Neural crest cell (in vitro differentiated cells): ENCODE measurements at places on chromosomes 1 and 21.

GRCh38 chr1:244347942-244348341, 103.8 kb downstream of the ADSS2 start:
- DNase-seq, result no peak

DNA sequence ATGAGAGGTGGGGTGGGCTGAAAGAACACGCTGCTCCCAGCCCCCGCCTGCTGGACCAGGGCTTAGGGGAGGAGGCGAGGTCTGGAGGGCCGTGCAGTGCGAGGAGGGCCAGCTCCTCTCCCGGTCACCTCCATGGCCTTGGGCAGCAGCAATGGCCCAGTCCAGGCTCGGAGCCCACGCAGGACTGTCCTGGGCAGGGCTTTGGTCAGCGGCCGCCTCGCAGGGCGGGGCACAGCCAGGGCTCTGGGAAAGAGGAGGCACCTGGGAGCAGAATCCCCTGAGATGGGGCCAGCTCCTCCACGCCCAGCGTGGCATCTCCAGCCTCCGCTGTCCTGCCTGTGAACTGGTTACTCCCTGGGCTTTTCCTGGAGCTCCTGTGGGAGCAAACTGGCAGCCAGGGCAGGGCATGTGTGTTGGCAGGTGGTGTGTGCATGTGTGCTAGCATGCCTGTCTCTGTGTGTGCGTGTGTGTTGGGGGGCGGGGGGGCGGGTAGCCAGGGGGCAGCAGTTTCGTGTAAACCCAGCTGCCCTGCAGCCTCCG, 27.4 kb downstream of the ARHGEF16 start:
- no peak for DNase-seq

DNA sequence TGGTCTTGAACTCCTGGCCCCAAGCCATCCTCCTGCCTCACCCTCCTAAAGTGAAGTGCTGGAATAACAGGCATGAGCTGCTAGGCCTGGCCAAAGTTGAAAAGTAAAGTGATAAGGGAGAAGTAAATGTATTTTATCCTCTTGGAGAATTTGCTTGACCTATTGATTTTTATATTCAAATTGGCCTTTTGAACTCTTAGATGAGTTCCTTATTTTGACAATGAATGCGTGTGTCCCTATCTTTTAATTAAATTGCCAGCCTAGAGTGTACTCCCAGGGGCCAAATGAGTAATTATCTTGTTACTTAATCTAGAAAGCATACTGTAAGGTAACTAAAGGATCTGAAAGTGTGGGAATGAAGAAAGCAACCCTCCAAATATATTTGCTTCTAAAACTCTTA, 11.4 kb downstream of the RNF11 start:
- DNase-seq, result no peak

DNA sequence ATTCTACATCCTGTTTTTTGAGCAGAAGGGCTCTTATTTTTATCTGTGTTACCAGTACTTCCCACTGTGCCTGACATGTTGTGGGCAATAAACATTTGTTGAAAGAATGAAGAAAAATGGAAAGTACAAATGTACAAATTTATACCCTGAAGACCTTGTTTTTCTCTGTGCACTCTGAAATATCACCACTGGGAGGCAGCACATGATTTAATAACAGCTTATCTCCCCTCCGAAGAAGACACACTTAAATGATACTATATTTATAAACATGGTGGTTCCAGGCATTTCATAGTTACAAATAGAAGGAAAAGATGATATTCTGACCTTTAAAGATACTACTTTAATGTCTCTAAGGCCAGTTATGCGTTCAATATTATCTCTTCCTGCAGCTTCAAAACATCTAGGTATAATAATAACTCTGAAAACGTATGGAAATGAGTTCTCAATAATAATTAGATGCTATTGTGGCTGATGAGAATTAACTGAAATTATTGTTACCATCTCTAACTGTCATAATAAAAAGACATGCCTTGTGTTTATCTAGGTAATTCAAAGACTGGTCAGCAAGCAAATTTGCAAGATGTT, 12.8 kb downstream of the DYNLT5 start:
- DNase-seq, result peak; percentile 53

DNA sequence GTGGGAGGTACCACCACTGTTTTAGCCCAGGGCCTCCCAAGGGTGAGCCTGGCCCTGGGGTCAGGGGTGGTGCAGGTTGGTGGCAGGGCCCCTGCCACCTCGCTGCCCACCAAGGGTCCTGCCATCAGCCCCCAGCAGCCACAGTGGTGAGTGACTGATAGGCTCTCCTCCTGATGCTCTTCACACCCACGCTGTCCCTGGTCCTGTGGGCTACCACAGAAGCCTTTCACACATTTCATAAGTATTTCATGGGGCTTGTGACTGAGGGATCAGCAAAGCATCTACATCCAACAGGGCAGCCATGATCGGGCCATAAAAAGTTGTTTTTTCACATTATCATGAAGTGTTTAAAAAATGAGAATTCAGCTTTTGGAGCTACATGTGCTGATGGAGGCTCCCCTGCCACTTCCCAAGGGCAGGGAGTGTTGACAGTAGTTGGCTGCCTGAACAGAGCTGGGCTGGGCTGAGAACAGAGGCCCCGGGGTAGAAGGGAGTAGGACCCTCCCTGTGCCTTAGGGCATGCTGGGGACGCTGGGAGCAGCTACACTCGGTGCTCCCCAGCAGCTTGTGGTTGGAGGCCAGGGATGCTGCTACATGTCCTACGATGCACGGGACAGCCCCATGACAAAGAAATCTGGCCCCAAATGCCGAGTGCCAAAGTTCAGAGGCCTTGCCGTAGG, 73.1 kb upstream of the TMEM51 start:
- DNase-seq, result no peak

DNA sequence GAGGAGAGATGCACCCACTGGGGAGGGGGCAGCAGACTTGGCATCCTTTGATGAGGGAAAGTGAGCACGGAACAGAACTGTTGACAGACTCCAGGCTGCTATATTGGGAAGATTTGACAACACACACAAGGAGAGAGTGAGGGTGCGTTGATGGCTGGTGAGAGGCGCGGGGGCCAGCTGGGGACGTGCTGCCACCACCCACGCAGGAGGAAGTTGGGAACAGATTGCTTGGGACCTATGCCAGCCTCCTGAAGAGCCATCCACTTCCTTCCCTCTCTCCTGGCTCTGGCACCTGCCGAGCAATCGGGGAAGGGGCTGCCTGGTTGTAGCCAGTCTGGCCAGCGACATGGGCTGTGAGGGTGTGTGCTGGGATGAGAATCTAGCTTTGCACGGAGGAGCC, 223.7 kb upstream of the CSF3R start:
- DNase-seq, result no peak

GRCh38 chr1:54488065-54488750, 59.8 kb upstream of the ACOT11 start:
- peak; percentile 92 for DNase-seq

DNA sequence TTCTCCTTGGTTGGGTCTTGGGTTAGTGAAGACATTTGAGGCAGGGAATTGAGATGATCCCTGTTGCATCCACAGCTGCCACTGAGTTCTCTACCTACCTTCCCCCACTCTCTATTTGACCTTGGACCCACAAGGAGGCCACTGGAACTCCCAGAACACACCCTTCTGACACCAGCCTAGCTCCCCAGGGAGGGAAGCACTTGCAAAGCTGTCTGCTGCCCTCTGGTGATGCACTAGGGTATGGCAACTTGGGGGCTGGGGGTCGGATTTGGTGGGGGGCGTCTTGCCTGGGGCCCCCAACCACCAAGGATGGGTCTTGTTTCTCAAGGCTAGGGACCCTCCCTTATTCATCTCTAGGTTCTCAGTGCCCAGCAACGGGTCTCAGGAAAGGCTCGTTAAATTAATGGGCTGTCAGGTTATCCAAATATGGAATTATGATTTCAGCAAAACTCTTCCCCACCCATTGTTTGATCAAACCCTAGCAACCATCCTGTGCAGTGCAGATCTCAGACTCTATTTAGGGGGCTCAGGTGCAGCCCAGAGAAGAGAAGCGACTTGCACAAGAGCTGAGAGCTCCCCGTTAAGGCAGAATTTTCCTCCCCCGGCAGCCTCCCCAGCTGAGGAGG, 177.8 kb upstream of the KLHDC7A start:
- peak; percentile 11 for DNase-seq

DNA sequence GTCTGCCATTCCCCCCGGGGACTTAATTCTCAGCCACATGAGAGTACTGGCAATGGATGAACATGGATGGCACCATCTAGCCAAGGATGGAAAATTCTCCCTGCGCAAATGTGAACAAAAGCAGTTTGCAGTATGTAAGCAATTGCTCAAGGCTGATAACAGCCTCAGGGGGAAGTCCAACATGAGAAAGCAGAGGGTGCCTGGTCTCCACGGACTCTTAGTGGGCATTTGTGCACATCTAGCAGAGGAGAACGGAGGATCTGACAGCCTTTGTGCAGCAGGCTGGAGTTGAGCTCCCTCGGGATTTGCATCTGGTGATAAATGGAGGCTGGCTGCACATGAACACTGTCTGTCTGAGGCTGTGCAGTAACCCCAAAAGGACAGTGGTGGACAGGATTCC, 13.9 kb upstream of the OLIG1 start:
- no peak for DNase-seq

DNA sequence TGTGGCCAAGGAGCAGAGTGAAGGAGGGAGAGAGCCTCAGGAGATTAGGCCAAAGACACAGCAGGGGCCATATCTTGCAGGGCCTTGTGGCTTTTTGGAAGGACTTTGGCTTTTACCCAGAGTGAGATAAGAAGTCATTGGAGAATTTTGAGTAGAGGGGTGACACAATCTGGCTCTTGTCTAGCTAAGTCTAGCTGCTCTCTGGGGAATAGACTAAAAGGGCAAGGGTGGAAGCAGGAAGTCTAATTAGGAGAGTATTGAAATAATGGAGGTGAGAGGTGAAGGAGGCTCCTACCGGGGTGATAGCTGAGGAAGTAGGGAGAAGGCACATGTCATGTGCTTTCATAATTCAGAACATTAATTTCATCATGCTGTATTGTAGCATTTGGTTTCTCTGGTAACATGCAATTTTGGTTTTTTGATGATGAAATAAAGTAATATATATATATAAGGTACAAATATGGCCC, 34.3 kb upstream of the KCNA3 start:
- no peak for DNase-seq

- DNase-seq, result no peak
Measured at GRCh38 chr1:193143285-193143684, 21.5 kb downstream of the CDC73 start.

DNA sequence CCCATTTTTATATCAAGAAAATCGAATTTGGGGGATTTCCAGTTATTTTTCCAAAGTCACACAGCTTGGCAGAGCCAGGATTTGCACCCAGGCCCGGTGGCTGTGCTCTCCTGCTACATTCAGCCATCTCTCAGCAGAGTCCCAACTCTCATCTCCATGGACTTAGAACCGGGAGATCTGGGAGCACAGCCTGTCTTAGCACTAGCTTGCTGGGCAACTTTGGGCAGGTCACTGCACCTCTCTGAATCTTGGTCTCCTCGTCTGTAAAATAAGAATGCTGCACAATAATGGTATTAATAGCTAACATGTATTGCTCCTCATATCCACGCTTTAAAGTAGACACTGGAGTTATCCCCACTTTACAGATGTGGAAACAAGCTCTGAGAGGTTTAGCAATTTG, 47.8 kb upstream of the PAX7 start:
- DNase-seq, result no peak

GRCh38 chr1:160907976-160908375, 23.0 kb upstream of the ITLN1 start:
- DNase-seq, result no peak

DNA sequence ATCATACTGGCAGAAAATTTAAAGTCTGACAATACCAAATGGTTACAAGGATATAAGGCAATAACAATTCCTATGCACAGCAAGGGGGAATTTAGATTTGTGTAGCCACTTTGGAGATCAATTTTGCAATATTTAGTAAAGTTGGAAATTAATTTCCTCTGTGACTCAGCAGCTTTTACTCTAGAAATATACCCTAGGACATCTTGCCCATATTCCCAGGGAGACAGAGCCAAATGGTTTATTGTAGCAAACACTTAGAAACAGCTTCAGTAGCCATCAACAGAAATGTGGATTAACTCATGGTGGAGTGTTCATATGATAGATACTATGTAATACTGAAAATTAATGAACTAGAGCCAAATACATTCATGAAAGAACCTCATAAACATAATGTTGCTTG, 104.6 kb downstream of the BACH1 start:
- no peak for DNase-seq

DNA sequence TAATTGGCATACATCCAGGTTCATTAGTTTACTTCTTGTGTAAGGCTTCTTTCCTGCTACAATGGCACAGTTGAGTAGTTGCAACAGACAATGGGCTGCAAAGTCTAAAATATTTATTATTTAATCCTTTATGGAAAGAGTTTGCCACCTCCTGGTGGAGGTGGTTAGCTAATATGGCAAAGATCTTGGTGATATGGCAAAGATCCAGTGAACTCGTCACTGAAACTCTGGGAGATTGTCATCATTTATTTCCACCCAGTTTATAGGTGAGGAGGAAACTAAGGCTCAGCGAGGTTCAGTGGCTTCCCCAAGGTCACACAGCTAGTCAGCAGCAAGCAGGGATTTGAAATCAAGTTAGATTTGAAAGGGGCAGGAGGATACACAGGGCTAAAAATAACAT, 16.1 kb upstream of the IFFO2 start:
- DNase-seq, result no peak

DNA sequence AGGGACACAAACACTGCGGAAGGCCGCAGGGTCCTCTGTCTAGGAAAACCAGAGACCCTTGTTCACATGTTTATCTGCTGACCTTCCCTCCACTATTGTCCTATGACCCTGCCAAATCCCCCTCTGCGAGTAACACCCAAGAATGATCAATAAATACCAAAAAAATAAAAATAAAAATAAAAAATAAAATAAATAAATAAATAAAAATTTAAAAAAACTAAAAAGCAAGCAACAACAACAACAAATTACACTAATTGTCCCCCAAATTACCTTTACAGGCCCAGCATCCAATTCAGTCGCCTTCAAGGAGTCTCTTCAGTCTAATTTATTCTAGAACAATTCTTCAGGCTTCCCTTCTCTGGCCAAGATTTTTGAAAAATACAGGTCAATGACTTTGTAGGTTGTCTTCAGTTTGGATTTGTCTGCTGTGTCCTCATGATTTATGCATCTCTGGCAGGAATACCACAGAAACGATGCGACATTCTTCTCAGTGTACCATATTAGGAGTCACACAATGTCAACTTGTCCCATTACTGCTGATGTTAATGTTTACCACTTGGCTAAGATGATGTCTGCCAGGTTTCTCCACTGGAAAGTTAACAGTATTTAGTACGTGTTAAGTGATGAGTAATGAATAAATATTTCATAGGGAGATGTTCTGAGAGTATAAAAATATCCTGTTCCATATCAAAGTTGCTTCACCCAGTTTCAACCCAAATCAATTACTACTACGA, 20.3 kb upstream of the BMP8B start:
- no peak for DNase-seq
